Activated CD8-positive, alpha-beta memory T cell treated with anti-CD3 and anti-CD28 coated beads for 1 hour (primary cell): ENCODE measurements at places on chromosomes 3 and 15.
A peak's percentile ranks its signal among the peaks of the same experiment; 100 is the strongest.

DNA sequence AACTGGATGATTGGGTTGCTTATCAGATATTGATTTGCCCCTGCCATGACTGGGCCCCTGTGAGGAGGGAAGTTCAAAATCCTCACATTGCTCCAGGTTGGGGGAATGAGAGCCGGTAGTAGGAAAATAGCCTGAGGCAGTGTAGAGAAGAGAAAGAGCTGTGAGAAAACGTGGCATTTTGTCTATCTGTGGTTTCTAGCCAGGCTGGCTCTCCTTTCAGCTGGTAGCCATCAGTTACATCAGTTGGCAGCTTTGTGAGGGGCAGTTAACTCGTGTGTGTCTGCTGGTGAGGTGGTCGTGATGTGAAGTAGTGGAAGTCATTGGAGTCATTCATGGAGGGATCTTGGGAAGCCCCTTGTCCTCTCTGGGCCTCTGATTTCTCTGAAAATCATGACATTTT lies 5.2 kb downstream of the ESYT3 start:
- no peak for DNase-seq

GRCh38 chr15:62807539-62808130 lies 234.9 kb upstream of the TPM1 start:
- no peak for DNase-seq

- no peak for DNase-seq
These were observed 592.4 kb downstream of the EPHA3 start for GRCh38 chr3:89699771-89700170.

DNA sequence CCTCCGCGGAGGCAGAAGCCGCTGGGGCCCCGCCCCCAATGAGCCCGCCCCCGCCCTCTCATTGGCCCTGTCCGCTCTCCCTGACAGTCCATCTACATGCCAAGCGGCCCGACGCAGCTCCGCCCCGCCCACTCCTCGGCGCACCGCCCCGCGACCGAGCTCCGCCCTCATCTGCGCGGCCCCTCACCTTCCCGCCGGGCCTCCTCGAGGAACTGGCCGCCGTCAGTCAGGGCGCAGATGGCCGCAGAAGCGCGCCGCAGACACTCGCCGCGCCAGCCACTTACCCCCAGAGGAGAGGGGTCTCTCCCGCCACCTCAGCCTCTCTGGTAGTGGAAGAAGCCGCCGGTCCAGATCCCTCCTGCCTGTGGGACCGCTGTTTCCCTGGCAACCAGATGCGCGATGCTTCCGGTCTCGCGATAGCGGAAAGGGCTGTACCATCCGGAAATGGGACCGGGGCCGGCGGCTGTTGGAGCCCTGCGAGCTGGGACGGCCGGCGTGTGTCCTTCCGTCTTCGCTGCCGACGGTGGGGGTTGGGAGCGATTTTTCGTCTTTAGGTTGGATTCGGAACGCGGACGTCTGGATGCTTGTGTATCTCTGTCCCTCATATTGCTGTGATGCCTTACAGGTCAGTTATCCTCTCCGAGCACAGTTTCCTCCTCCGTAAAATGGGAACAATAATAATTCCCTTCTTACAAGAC lies at the start of gene FSIP1:
Gene FSIP1, minus strand, starts transcription at position 401 of the 698 bp plus-strand sequence. CDS start 6,317 bp downstream, outside the sequence.
- DNase-seq, result peak; percentile 90
